ENCODE measurements at places on chromosomes 11 and 22.

DNA sequence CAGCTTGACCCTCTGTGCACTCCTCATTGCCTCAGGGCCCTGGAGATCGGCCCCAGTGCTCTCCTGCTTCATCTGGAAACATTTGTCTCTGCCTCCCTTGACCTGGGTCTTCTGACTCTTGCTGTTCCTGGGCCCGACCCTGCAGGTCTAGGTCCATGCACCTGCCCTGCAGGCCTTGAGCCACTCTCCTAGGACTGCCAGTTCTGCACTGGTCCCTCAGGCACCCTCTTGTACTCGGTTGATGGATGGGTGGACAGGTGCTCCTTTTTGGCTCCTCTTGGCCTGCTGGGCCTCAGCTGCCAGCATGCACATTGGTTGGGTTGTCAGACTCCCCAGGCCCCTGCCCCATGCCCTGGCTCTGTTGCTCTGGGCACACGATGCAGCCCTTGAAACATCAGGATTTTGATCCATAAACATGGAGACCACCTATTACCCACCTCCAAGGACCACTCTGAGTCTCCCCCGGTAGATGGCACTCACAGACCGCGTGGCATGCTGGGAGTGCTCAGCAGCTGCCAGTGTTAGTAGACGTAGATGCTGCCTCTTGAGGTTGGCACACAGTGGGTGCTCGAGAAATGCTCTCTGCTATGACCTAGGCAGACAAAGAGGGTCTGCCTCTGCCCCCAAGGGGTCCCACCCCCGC lies 20.2 kb upstream of the ACR start:
- DNase-seq, result no peak

DNA sequence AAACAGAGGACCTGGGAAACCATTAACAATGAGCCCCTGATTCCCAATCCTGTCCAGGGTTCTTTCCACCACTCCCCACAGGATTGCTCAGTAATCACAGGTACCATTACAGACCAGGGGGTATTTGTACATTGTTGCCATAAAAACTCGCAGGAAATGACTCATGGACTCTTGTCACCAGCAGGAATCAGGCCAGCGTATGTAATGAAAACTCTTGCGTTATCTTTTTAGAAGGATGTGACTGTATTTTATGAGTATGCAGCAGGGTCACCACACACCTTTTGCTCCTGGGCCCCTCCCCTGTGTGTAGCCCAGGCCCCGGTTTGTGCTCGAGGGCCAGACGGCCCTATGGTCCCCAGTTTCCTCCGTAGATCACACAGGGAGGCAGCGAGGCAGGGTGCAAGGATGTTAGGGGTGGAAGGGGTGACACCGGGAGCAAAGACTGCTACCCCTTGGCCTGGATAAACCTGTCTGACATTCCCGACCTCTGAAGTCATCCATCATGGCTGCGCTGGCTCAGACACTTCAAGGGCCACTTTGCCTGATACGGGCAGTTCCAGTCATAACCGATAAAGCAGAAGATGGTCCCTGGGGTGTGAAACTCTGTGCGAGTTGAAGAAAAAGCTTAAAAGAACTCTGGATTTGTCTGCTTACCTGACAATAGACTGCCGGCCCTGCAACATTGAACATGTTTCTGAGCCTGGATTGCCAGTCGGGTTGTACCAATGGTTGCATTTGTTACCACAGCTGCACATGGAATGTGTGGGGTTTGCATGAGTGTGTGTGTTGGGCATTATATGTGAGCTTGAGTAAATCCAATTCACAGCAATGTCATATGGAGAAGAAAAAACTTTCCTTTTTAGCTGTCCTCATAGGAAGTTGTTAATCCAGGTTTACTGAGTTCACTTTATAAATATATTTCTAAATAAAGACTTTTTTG lies 56.9 kb downstream of the MICAL2 start:
- DNase-seq, result no peak

DNA sequence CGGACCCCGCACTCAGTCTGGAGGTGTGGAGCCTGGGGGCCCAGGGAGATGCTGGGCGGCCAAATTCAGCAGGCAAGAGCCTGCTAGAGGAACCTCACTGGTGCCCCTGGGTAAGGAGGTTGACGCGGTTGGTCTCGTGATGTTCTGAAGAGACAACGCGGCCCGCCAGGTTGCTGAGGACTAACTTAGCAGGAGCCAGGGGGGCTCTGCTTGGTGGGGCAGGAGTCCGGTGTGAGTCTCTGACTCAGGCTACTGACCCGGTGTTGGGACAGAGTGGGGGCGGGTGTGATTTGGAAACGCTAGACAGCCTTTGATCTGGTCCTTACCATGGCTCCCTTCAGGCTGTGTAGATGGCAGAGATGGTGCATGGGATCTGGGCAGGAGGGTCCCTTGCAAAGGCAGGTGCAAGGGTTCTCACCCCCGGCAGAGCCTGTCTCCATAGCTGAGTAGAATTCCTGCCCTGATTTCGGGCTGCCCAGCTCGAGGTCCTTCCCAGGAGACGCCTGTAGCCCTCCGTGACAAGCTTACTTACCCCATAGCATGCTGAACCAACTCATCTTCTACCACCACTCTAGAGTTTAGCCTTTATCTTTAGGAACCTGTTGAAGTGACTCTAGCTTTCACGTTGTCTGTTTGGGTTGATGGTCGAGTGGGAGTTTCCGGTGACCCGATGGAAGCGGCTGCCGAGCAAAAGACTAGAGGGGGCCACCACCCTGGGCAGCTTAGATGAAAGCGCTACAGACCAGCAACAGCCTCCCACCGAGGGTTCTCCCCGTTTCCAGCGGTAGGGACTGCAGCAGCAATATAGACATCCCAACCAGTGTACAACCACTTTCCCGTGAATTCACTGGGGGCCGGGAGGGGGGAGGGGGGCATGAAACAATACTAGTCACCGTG lies 38.4 kb downstream of the KCNC1 start:
- DNase-seq, result no peak

DNA sequence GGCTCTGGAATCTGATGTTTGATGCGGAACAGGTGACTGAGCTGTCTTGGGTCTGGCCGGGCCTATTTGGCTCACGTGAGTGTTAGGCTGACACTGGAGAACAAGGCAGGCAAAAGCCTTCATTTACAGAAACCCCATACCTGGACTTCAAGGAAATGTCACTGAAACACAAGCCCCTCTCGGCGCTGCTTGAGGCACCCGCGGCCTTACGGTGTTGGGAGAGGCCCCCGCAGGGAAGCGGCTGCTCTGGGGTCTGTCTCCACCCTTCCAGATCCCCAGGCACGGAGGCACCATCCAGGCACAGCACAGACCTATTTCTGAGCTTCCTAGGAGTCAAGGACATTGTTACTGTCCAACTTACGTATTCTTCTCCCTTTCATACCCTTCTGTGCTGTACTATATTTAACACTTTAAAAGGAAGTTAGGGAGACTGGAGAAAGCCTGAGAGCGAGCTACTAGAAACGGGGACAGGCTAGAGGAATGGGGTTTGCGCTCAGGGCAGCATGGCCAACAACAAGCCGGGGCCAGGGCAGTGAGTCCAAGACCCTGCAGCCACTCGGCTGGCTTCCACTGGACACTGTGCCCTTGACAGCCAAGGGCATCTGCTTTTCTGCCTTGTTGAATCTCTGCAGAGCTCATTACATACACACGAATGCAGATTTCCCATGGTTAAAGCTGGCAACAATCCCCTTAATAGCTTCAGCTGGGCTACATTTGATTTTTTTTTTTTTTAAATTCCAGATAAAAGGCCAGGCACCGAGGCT lies 23.8 kb downstream of the DRD4 start:
- DNase-seq, result no peak

- no peak for DNase-seq
These were observed 43.2 kb upstream of the FADD start for GRCh38 chr11:70159627-70160570.

DNA sequence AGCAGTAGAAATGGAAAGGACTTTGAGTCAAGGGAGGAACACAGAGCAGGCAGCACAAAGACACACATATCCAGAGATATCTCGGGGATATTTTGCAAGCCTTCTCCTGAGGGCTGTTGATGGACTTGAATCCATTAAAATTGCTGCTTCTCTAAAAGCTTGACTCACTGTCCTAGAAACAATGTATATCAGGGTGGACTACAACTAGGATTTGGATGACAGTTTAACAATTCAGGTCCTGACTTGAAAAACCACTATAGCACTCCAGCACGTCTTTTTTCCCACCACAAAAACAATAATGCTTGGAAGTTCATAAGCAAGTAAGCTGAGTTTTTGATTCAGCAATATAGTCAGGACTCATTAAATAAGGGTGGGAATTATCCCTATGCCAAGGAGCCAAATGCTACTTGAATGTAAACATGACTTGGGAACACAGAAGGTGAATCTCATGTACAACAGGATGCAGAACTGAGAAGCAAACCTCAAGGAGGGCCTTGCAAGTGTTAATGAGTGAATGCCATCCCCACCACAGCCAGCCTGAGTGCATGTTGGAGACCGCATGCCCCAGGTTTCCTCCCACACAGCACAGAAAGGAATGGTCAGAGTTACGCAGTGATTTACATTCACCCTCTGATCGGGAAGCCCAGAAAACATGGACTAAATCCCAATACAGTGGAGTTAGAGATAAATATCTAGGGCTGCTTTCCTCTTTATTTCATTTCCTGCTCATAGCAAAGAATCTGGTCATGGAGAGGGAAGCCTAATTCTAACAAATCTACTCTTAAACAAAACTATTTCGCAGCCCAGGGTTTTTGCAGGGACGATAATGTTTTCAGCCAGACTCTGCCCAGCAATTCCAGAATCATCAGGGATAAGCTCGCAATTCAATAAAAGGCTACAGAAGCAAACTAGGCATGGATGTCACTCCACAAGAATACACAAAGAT lies 98.4 kb upstream of the OR9G4 start:
- DNase-seq, result no peak

- DNase-seq, result no peak
These were observed 250.7 kb downstream of the FAT3 start for GRCh38 chr11:92475316-92475715.

DNA sequence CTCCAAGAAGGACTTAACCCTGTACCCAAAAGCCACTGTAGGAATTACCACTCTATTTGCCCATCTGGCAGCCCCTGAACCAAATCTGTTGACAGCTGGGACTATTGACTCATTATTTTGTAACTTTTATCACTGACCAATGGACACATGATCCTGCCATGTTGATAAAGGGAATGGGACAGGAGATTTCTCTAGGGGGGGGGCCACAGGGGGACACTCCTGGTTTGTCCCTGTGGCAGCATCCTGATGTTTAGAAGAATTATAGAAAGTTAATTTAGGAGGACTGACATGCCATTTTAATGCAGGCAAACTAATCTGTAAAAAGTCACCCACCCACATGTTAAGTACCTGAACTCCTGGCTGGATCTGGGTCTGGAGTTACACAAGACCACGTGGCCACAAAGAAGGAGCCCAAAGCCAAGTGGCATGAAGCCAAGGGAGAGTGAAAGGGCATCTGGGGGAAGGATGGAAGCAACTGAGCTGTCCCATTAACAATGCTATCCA lies 558.1 kb downstream of the ETS1 start:
- DNase-seq, result no peak

GRCh38 chr11:95993438-95994298 lies 69.8 kb upstream of the MTMR2 start:
- no peak for DNase-seq

DNA sequence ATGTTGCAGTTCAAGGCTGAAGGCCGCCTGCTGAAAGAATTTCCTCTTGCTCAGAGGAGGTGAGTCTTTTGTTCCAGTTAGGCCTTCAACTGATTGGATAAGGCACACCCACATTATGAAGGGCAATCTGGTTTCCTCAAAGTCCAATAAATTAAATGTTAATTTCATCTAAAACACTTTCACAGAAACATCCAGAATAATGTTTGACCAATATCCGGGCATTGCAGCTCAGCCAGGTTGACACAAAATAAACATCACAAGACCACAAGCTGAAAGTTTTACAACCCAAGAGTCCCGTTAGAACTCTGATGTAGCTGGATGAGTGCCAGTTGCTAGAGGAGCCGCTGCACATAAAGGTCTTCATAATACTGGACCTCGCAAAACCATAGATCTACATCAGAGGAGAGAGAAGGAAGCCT lies 64.9 kb upstream of the EED start:
- DNase-seq, result no peak

DNA sequence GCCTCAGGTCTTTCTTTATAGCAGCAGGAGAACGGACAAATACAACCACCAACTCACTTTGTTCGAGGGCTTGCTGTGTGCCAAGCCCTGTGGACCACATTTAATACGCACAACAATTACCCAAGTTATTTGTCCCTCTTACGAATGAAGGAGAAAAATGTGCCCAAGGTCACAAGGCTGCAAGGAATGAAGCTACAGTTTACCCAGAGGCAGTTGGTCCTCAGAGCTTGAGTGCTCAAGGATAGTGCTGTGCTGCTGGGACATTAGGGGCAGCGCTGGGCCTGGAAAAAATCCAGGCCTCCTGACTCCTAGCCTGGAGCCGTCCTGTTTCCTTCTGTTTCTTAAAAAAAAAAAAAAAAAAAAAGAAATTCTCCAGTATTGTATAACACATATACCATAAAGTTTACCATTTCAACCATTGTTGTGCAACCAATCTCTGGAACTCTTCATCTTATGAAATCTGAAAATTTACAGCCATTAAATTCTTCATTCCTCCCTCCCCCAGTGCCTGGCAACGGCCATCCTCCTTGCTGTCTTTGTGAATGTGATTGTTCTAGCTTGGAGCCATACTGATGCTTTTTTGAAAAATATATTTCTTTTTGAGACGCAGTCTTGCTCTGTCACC lies 1.0 kb upstream of the C11orf86 start:
- DNase-seq, result no peak

- no peak for DNase-seq
These were observed 4.1 kb upstream of the STT3A start for GRCh38 chr11:125588505-125588904.

Measured in CD4-positive, alpha-beta T cell treated with Interleukin-21 for 1 hour (primary cell).